ENCODE measurements at places on chromosomes 2 and 18.

DNA sequence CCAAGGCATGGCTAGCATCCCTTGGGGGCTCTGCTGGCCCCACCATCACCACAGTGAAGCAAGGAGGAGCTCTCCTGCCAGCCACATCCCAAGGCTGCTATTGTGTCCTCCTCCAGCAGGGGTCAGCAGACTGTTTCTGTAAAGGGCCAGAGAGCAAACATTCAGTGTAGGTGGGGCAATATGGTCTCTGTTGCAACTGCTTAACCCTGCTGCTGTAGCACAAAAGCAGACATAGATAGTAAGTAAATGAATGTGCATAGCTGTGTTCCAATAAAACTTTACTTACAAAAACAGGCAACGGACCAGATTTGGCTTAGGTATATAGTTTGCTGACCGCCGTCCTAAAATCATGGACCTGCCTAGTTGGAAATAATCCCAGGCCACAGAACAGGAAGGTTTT is 36.4 kb upstream of the ZBTB7C start:
- DNase-seq = peak; percentile 83

GRCh38 chr2:149703281-149703680 is 115.7 kb upstream of the MMADHC start:
- DNase-seq = no peak

DNA sequence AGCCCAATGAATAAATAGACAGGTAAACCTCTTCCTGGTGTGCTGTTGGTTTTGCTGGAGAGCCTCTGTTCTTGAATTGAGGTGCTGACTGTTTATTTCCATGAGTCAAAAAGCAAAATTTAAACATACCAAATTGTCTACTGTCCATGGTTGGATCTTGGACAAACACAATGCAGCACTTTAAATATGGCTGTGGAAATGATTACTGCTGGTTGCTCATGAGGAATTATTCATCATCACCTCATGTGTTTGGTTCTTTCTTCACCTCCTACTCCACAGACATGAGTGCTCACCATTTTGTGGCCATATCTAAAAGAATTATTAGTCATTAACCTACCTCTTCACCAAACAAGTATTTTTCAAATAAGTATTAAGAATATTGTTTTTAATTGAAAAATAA is 85.3 kb upstream of the GALNT5 start:
- peak; percentile 42 for DNase-seq

GRCh38 chr18:46555724-46556123 is 101.3 kb downstream of the LOXHD1 start:
- peak; percentile 2 for DNase-seq

DNA sequence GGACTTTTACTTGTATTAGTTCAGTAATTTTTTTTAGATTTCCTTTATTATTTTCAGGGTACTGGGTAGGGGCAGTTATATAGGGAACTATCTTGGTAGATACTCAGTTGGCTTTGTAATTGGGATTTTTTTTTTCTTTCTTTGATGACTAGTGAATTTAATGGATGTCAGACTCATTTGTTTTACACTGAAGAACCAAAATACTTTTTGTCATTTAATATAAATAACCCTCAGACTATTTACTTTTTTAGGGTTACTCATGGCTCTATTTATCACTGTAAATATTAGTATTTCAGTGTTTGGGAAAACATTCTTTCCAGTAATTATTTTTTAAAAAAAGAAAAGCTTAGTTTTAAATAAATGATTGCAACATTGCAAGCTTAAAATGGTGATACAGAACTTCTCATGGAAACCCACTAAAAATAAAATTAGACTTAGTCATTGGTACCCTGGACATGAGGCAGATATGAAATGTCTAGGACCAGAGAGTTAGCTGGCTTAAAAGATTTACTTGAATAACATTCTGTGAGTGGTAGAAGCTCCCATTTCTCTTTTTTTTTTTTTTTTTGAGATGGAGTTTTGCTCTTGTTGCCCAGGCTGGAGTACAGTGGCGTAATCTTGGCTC is 74.4 kb upstream of the CYP20A1 start:
- peak; percentile 2 for DNase-seq

DNA sequence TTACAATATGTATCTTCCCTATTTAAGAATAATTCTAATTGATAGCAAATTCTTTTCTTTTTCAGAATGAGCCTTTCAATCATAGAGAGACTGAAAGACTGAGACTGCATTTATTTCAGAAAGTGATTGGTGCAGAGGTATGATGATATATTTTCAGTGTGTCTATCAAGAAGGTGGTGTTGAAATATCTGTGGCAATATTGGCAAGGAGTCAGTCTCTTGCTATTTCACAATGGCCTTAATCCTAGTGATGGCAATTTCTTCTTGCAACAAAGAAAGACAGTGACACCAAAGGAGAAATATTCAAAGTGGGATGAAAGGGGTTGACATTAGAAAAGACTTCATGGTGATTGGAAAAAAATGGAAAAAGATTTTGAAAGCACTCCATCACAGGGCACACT is 21.7 kb upstream of the ZBTB14 start:
- peak; percentile 16 for DNase-seq

DNA sequence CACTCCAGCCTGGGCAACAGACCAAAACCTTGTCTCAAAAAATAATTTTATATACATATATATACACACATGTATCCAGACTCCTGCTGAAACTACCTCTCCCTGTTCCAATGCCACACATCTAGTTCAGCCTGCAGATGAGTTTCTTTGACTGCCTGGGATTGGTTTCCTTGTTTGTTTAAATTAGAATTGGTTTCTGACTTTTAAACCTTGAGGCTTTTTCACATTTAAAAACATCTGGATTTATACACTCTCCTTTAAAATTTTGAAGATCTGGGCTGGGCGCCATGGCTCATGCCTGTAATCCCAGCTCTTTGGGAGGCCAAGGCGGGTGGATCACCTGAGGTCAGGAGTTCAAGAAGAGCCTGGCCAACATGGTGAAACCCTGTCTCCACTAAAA is 21.8 kb upstream of the CXCR1 start:
- DNase-seq = no peak

DNA sequence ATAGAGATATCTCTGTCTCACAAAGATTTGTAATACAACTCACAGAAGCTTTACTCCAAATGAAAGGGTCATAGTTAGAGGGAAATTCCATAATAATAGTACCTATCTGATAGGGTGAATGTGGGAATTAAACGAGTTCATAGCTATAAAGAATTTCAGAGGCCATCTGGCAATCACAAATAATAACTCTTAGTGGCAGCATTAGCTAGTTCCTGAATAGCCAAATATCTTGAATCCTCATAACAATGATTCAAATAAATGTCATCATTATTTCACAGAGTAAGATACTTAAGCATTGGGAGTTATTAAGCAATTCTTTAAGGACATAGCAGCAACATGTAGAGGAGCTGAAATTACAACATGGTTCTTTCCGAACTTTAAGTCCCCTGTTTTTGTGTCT is 1265.0 kb upstream of the PIK3C3 start:
- DNase-seq = no peak

DNA sequence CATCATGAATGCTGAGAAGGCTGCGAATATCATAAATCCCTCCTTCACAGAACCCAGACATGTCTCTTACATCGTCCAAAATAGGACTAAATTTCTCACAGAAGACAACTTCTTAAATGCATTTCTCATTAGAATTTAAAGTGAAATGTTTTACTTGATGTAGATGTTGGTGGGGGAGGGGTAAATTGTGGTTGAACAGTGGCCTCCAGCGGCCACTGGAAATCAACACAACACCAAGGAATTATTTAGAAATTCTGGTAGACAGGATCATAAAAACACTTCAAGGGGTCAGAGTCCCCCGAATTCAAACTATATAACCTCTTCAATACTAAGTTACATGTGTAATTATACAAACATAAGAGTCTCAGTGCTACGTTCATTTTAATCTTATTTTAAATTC is 135.9 kb downstream of the ABCA12 start:
- DNase-seq = peak; percentile 53

DNA sequence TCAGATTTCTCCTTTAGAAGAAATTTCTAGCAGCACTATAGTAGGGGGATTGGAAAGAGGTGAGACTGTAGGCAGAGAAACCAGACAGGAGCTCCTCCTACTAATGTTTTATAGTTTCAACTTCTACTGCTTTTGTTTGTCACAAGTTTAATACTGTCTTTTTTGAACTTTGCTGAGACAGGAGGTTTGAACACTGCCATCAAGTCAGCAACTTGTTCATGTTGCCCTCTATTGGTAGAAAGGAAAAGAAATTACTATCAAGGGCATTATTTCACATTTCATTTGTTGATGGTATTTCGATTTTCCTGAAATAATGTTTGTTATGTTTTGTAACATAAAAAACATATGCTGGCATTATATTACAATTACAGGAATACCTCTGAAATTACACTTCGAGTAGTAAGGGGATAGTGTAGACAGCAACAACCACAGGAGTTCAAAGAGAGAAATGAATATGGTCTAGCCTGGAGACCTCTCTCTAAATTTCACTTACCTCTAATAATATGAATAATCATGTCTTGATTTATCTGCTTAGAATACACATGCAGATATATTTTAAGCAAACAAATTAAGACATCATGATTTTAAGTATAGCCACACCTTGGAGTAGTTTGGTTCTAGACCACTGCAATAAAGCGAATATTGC is 12.4 kb upstream of the CCDC88A start:
- peak; percentile 55 for DNase-seq

DNA sequence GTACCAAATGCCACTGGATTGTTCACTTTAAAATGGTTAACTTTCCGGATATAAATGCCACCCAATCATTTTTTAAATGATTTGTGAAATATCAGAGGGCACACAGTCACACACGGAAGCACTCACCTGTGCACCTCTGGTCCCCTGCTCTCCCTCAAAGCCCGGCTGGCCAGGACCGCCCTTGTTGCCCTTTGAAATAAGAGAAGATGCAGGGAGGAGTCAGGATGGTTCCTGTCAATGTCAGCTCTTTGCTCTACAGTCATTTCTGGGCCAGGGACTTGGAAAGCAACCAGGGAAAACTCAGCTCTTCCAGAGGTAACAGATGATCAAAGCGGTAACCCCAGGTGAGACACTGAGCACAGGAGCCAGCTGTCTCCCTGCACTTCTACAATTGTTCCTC is 60.7 kb downstream of the COL6A3 start:
- no peak for DNase-seq

DNA sequence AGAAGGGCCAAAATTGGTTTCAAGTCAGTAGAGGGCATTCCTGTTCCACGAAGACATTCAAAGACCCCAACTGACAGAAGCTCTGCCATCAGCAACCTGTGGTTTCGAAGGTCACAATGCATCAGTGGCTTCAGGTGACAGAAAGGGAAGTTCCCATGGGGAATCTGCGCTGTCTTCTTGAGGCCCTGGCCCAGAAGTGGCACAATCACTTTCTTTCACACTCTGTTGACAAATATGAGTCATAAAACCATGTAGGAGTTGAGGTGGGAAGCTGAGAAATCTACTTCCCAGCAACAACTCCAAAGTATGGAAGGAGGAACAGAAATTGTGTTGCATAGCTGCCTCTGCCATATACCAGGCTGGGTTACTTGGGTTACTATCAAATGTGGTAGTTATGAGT is 621.1 kb upstream of the FANCL start:
- no peak for DNase-seq

- peak; percentile 51 for DNase-seq
These were observed 2.7 kb downstream of the TNP1 start for GRCh38 chr2:216857131-216857550.

DNA sequence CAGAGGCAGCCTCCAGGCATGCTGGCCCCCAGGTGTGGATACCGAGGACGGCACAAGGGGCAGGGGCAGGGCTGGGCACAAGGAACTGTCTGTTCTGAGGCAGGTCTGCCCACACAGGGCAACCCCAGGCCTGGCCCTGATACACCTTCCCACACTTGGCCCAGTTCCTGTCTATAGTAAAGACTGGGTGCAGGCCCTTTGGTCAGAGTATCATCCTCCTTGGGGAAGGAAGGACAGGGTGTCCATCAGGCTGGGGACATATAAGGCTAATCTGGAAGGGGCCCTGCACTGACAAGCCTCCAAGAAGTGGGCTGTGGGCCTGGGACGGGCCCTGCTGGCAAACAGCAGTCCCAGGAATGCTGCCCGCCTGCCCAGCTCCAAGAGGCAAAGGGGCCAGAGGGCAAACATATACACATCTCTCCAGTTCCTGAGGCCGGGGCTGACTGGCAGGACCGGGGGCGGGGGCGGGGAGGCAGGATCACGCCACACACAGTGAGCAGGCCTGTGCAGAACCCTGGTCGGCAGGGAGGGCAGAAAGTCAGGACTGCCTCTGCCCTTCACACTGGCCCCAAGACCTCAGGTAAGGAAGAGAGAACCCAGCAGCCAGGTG is 18.9 kb downstream of the SDC1 start:
- no peak for DNase-seq

DNA sequence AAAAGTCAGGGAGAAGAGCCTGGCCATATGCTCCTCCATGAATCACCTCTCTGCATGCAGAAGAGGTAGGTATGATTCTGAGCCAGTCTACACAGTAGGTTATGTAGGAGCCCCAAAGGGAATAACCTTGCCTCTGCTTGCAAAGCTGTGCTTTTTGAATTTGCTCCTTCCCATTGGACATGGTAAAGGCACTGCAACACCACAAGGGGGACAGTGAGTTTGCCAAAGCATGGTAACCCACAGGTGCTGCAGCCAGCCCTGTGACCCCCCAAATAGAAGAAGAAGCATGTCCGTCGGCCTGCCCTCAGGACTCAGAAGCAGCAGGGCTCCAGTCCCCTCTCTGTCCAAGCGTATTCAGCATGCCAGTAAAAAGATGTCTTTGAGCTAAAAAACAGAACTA is 51.0 kb upstream of the BCL2L11 start:
- DNase-seq = no peak

DNA sequence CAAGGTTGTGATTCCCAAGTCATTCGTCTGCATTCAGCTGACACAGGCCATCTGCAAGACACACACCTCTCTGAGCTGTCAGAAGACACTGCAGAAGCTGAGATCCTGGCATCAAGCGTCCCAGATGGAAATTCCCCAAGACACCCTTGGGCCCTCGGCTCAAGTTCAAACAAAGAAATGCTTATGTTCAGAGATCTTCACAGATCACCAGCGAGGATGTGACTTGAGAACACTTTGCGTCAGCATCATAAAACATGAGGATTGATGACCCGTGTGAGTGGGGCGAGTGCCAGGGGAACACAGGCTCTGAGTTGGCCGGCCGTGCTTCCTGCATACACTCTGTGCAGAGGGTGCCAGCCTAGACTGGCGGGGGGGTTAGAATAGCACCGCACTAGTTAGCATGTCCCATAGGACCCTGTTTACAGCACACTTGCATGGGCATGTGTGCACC is 36.8 kb downstream of the KCNIP3 start:
- DNase-seq = peak; percentile 97

DNA sequence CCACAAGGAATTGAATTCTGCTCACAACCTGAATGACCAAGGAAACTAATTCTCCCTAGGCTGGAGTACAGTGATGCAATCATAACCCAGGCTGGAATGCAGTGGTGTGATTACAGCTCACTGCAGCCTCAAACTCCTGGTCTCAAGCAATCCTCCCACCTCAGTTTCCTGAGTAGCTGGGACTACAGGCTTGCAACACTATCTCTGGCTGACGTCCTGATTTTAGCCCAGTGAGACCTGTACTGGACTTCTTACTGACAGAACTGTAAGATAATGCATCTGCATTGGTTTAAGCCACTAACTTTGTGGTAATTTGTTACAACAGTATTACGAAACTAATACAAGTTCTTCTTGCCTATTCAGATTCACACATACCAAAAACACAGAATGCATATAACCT is 9.5 kb upstream of the KDSR start:
- DNase-seq = peak; percentile 81

- DNase-seq = no peak
These were observed 130.5 kb upstream of the SLC1A4 start for GRCh38 chr2:64858541-64859311.

GRCh38 chr2:73856214-73856613 is 27.5 kb downstream of the STAMBP start:
- DNase-seq = peak; percentile 90
